Osteoblast (primary cell): ENCODE measurements at places on chromosomes 5 and 9. TPM values are rescaled to one million over a fixed set of nuclear protein-coding genes. Genes with fewer than 3 reads are reported as not detected.

DNA sequence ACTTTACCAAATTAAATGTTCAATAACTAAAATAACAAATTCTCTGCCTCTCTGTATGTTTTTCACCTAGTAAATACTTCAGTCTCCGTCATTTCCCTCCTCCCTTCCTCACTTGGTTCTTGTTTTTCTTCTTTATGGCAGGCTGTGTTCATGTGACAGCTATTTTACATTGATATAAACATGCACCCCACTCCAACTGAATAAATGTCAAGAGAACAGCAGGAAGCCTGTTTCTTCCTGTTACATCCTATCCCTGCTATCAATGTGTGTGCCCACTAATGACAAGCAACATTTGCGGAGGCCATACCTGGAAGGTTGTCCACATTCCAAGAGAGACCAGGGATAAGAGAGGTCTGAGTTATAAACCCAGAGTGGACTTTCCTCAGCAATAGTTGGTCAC lies 145.2 kb upstream of the MAST4 start:
- DNase-seq = no peak

GRCh38 chr5:180624587-180624986 lies 24.8 kb downstream of the FLT4 start:
- no peak for DNase-seq

SLC6A19 gene
- total RNA-seq = not detected in 2 replicates

DNA sequence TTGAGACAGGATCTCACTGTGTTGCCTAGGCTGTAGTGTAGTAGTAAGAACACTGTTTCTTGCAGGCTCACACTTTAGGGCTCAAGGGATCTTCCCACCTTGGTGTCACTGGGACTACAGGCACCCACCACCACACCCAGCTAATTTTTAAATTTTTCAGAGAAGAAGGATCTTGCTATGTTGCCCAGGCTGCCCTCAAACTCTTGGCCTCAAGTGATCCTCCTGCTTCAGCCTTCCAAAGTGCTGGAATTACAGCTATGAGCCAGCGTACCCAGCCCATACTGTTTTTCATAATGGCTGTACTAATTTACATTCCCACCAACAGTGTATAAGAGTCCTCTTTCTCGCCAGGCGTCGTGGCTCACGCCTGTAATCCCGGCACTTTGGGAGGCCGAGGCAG lies 5.1 kb downstream of the STX17 start:
- DNase-seq = no peak

DNA sequence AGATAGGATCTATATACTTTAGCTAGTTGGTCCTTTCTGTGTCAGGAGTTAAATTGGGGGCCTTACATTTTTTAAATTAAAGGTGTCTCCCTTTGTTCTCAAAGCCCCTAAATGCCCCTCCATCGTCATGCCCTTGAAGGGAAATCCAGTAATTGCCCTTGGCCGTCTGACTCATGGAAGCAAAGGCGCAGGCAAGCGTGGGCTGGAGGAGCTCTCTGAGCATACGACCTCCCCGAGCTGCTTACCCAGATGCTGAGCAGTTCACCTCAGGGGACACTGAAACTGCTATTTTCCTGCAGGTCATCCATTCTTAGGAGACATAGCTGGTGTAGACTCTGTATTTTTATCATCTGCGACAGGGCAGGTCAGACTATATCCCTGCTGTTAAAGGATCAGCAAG lies 23.0 kb downstream of the PCSK1 start:
- DNase-seq = peak; percentile 38

HAPLN1 gene
- total RNA-seq = 18.8 and 36.5 TPM in 2 replicates

- no peak for DNase-seq
These were observed 107.4 kb downstream of the DAPK1 start for GRCh38 chr9:87604886-87605588.

PRSS3 gene
- 2.2 and 3.5 TPM in 2 replicates for total RNA-seq

DNA sequence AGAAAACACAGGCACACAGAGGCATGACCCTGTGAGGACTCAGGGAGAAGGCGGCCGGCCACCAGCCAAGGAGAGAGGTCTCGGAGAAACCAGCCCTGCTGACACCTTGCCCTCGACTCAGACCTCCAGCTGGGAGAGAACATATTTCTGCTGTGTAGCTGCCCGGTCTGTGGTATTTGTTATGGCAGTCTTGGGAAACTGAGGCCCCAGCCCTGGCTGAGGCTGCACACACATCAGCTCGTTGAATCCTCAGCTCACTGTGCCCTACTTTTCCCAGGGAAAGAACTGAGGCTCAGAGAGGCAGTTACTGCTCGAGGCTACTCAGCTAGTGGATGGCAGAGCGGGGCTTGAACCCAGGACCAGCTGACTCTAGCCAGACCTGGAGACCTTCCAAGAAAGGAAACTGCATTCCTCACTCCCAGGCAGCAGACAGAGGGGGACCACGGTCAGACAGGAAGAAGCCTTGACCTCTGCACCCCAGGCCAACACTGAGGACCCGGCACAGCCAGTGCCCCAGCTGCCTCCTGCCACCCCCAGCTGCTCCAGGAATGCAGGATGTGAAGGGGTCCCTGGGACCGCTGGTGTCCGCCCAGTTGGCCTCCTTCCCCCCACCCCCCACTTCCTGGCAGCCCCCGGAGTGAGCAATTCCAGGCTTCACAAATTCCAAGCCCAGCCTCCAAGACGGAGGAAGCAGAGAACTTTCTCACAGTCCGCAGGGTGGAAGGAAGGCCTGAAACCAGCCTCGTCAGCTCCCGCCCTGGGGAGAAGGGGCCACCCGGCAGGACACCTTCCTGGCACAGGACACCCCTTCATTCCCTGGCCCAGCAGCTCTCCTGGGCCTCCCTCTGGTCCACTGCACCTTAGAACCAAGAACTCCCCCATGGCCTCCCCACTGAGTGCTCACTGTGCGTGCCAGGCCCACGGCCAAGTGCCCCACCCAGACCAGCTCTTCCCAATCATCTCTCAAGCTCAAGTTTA lies 69.9 kb downstream of the LRSAM1 start:
- peak; percentile 91 for DNase-seq

DNA sequence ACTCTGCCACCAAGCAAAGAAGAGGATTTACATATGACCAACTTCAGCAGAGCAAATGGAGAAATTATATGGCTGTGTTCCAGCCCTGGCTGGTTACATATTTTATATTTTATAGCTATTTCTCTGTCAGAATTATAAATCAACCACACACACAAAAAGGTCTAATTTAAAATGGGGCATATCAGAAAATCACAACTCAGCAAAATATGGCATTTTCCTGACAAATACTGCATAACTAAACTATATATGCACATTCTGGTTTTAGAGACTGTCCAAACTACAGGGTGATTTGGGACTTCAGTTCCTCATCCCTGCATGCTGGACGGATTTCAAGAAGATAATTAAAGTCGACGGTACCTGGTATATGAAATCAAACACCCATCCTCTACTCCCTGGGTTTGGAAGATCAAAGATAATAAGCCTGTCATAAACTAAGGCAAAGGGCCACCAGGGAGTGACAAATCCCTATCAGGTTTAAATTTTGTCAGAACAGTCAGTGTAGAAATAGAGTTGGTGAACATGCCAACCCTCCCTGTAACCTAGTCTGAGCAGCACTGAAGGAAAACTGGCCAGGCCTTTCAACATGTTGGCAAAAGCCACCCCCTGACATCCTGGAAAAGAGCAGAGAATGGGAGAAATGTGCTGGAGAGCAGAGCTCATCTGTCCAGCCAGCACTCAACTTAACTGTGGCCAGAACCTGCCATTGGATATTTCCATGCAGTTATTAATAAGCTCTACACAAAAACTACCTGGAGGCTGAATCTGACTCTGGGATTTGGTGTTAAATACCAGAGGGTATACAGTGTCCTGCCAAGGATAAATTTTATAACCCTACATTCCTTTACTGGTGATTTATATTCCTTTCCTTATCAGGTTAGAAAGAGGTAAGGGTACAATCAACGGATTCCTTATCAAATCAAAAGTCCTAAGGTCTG lies 235.7 kb downstream of the ENC1 start:
- DNase-seq = no peak

DNA sequence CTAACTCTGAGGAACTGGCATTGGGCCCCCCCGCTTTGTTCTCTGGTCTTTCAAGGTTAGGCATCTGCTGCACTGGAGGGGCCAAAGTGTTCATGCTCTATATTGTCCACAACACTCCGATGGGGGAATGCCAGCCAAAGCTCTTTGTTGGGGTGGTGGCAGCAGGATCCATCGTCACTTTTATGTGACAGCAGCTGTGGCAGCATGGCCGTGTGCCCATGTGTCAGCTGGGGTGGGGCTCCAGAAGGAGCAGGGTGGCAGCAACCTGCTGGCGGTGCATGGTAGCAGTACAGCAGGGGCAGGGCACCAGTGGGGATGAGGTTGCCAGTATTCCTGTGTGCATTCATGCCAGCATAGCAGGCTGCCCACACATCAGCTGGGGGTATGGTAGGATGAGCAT lies 28.2 kb downstream of the ITGA2 start:
- DNase-seq = no peak

DNA sequence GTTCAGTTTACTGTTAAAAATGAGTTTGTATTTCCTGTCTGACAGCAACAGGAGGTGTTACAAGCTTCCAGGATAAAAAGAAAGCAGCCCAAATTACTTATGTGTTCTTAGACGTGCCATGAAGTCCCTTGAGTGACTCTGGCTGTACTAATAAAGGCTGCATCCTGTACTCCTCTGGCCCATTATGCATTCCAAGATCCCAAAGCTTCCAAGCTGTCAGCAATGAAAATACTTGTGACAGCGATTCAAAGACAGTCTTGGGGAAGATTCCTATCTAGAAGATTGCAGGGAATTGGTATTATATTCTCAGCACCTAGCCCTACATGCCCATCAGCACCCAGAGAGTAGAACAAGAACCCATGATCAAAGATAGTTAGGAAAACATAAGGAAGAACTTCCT lies 281.6 kb upstream of the TRPC7 start:
- DNase-seq = no peak

- no peak for DNase-seq
These were observed 69.7 kb downstream of the PIK3R1 start for GRCh38 chr5:68285075-68285840.

- DNase-seq = peak; percentile 81
These were observed 4.6 kb downstream of the CSF1R start for GRCh38 chr5:150081541-150082283.

DNA sequence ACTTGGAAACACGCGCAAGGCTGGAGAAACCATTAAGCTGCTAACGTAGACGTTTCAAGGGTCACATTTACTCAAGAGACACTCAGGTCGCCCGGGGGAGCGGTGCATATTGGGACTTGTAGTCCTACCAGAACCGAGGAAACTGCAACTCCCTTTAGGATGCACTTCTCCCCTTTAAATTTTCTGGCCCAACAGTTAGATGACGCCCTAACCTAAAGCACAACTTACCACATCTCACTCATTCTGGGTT lies 384 bp upstream of the DMXL1 start:
- DNase-seq = peak; percentile 17

CCDC183 gene
- under 0.01 TPM in 1 of 2 replicates, not detected in the other for total RNA-seq

NIPAL4 gene
- total RNA-seq = 0.36 TPM in 1 of 2 replicates, not detected in the other

ZNF79 gene
- total RNA-seq = 11.9 and 13.3 TPM in 2 replicates

- DNase-seq = no peak
These were observed 13.0 kb upstream of the HSPA9 start for GRCh38 chr5:138588013-138588788.

DNA sequence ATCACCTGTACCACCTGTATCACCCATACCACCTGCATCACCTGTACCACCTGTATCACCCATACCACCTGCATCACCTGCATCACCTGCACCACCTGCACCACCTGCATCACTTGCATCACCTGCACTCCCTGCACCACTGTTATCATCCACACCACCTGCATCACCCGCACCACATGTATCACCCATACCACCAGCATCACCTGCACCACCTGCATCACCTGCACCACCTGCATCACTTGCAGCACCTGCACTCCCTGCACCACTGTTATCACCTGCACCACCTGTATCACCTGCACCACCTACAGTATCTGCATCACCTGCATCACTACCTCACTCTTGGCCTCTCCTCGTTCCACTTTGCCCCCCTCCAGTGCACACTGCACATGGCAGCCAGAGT lies 63.2 kb upstream of the CKMT2 start:
- no peak for DNase-seq

PAXX gene
- 13.3 and 16.6 TPM in 2 replicates for total RNA-seq

- no peak for DNase-seq
These were observed at the start of gene GALNT12 for GRCh38 chr9:98807070-98807813. Gene GALNT12 (plus strand): TSS chr9:98807670. CDS start chr9:98807699, 29 bp downstream.

DNA sequence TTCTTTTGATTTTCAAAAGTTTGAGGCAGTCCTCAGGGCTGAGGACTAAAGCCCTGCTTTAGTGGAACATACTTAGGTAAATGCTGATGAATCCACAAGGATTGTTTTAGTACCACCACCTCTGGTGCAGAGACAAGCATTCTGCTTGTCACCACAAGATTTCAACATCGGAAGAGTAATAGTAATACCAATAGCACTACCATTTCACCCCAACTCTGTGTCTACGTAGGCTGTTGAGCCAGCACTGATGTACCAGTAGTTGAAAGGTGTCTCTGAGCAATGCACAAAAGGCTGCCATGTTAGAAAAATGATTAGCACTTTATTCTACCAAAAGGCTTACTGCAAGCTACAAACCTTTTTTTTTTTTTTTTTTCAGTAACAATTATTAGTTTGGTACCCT lies 213.2 kb upstream of the SLC24A2 start:
- DNase-seq = no peak

FAM221B gene
- not detected in 2 replicates for total RNA-seq

GRCh38 chr5:23506329-23507236 lies 826 bp upstream of the PRDM9 start:
- DNase-seq = no peak

STPG3 gene
- 0.36 TPM in 1 of 2 replicates, not detected in the other for total RNA-seq

TMEFF1 gene
- 0.72 and 1.2 TPM in 2 replicates for total RNA-seq

- peak; percentile 63 for DNase-seq
These were observed 966 bp downstream of the SNX2 start for GRCh38 chr5:122775550-122776542.

DNA sequence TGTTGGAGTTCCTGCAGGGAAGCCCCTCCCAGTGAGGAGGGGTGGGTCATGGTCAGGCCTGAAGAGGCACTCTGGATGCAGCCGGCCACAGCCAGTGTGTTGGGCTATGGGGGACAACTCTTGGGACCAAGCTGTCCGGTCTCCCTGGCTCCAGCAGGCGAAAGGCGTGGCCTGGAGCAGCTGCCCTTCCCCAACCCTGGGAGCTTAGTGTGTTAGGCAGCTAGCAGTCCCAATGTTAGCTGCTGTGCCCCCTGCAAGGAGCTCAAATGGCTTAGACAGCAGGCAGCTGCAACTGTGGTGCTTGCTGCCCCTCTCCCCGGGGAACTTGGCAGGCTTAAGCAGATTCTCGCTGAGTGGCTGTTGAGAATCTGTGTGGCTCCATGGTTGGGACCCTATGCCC lies 67.5 kb upstream of the ACTBL2 start:
- no peak for DNase-seq

GPR151 gene
- not detected in 2 replicates for total RNA-seq

- DNase-seq = no peak
These were observed 70.8 kb upstream of the FCN2 start for GRCh38 chr9:134809826-134810225.

APBA1 gene
- total RNA-seq = 1.8 and 5.3 TPM in 2 replicates

DIPK1B gene
- total RNA-seq = not detected in 2 replicates

INSL4 gene
- not detected in 2 replicates for total RNA-seq

GRCh38 chr9:101536938-101537337 lies 3.3 kb downstream of the RNF20 start:
- DNase-seq = peak; percentile 10
